ENCODE measurements at places on chromosomes 11 and 22.

DNA sequence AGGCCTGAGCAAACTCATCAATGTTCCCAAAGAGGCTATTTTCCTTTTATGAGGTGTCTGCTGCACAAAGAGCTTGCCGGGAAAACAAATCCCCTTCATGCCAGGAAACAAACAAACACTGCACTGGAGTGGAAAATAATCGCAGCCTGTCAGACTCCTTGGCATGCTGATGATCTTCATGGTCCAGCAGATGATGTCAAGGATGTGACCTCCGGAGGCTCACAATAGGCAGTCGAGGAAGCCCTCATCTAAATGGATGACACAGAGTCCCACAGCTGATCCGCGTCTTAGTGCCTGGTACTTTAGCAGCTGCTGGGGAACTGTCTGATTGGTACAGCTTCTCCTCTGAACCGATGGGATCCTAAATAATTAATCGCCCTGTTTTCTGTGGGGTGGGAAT is 187.6 kb downstream of the TENM4 start:
- DNase-seq: no peak

DNA sequence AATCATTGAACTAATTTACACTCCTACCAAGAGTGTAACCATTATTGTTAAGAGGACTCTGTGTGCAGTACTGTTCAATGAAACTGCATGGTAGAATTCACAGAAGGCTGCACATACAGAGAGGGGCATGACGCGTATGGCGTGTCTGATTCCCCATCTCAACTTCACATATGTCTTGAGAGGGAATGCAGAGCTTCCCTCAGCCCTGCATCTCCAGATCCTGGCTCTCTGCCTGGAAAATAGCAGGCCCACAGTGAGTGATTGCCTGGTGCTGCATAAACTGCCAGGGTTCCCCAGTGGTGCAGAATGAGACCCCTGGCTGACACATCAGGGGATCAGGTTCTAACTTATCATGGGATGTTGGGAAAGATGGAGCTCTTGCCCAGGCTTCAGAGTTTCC is 260.2 kb upstream of the ISX start:
- DNase-seq: no peak

DNA sequence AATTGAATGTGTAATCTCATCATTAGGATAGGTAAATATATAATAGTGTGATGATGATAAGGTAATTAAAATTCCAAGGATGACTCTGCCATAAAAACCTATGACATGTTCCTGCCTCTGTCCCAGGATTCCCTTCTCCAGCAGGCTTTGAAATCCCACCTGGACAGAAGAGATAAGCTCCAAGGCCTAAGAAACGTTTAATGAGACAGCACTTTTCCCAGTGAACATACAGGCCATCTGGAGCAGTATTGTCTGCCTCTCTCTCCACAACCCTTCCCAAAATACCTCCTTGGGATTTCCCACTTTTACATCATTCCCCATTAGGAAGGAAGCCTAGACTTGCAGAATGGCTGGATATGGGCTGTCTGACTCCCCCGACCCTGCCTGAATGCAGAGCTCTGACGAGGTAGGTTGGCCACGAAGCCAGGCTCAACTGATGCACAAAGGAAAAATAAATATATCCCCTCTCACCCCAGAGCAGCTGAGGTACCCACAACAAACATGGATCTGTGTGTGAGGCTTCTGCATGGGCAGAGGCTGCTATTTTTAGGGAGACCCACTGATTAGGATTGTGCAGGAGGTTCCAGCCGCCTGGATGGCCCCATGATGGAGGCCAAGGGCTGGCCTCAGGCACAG is 71.0 kb downstream of the TMPRSS5 start:
- no peak for DNase-seq

GRCh38 chr11:130211781-130212401 is 52.3 kb downstream of the ST14 start:
- DNase-seq: no peak

Data from stimulated activated CD8-positive, alpha-beta memory T cell treated with anti-CD3 and anti-CD28 coated beads, Interleukin-2, amount 100 ng/mL, for 1 hour (primary cell).